ENCODE measurements at places on chromosomes 4 and X.

- H3K36me3 ChIP-seq, result peaks cover 17% of the 10 kb centered on the region
- no peak overlapping the region for H3K27ac ChIP-seq
- DNase-seq, result no peak
- no peak overlapping the region for H3K4me3 ChIP-seq
- peaks cover 4% of the 10 kb centered on the region for H3K4me1 ChIP-seq
Measured at GRCh38 chrX:119474615-119475388, 6.6 kb downstream of the SLC25A5 start.

DNA sequence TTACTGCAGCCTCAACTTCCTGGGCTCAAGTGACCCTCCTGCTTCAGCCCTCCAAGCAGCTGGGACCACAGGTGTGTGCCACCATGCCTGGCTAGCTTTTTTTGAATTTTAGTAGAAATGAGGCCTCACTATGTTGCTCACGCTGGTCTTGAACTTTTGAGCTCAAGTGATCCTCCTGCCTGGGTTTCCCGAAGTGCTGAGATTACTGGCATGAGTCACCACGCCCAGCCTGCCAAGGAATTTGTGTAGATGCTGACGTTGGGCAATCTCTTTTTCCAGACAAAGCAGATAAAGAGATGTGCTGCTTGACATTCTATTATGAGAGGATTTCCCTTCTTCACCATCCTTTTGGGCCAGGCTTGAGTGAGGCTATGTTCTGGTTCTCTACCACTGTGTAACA is 254.5 kb upstream of the RPS6KA3 start:
- no peaks in the 10 kb centered on the region for H3K36me3 ChIP-seq
- peak; percentile 64 for DNase-seq
- no peak overlapping the region for H3K4me3 ChIP-seq
- H3K27ac ChIP-seq, result no peak overlapping the region
- no peaks in the 10 kb centered on the region for H3K4me1 ChIP-seq

- no peak overlapping the region for H3K27ac ChIP-seq
- H3K27me3 ChIP-seq, result no peaks in the 10 kb centered on the region
- no peaks in the 10 kb centered on the region for H3K36me3 ChIP-seq
- H3K4me3 ChIP-seq, result no peak overlapping the region
- H3K4me1 ChIP-seq, result no peaks in the 10 kb centered on the region
- DNase-seq, result no peak
Measured at GRCh38 chr4:55259294-55259693, 86.7 kb upstream of the SRD5A3 start.

DNA sequence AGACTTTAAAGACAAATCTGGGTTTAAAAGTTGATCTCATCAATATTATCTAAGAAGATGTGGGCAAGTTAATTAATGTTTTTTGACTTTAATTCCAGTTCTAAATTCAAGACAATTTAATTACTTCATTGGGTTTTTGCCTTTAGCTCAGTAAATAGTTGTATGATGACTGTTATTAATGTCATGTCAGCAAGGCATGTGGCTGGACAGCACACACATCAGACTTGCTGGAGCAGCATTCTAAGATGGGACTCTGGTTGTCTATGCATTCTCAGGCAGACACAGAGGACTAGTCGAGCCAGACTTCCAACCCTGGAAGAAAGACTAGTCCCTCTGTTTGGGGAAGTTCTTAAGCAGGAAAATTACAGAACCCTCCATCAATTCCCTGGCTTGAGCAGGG is 180.7 kb upstream of the GK2 start:
- no peaks in the 10 kb centered on the region for H3K36me3 ChIP-seq
- no peaks in the 10 kb centered on the region for H3K27me3 ChIP-seq

- DNase-seq, result peak; percentile 26
- no peaks in the 10 kb centered on the region for H3K27me3 ChIP-seq
- H3K4me1 ChIP-seq, result peaks cover 11% of the 10 kb centered on the region
- H3K36me3 ChIP-seq, result no peaks in the 10 kb centered on the region
- H3K4me3 ChIP-seq, result no peak overlapping the region
Measured at GRCh38 chr4:86452924-86453531, 93.2 kb upstream of the MAPK10 start.

DNA sequence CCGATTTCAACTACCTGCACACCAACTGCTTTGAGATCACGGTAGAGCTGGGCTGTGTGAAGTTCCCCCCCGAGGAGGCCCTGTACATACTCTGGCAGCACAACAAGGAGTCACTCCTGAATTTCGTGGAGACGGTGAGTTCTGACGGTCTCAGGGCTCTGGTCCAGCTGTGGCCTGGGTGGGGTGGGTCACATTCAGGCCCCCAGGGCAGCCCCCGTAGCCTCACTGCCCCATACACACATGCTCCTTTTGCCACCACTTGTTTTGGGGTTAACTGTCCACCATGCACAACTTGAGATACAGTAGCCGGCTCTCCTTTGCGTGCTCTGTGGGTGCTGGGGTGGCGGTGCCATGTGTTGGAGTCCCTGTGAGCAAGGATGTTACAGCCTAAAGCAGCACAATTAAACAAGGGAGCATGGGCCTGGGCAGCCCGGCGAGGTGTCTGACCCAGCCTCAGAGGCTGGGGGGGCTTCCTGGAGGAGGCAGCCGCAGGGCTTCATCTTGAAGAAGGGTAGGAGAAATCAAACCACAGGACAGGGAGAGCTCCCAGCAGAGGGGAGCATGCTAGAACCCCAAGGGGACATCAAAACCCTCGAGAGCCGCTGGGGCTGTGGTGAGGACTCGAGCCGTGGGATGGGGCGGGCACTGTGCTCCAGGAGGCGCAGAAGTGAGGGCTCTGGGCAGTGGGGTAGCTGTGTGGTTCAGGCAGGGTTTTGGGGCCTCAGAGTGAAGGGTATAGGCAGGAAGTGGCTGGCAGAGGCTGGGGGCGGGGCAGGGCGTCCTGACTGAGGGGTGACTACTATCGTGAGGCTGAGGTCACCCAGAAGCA is 22.0 kb downstream of the CPZ start:
- H3K27me3 ChIP-seq, result no peaks in the 10 kb centered on the region
- H3K36me3 ChIP-seq, result no peaks in the 10 kb centered on the region
- no peak overlapping the region for H3K4me3 ChIP-seq
- H3K4me1 ChIP-seq, result no peaks in the 10 kb centered on the region
- DNase-seq, result no peak

GRCh38 chr4:174794543-174795094 is 34.4 kb downstream of the GLRA3 start:
- H3K27me3 ChIP-seq, result no peaks in the 10 kb centered on the region
- no peaks in the 10 kb centered on the region for H3K36me3 ChIP-seq
- H3K27ac ChIP-seq, result no peak overlapping the region
- no peaks in the 10 kb centered on the region for H3K4me1 ChIP-seq
- DNase-seq, result no peak
- no peak overlapping the region for H3K4me3 ChIP-seq

DNA sequence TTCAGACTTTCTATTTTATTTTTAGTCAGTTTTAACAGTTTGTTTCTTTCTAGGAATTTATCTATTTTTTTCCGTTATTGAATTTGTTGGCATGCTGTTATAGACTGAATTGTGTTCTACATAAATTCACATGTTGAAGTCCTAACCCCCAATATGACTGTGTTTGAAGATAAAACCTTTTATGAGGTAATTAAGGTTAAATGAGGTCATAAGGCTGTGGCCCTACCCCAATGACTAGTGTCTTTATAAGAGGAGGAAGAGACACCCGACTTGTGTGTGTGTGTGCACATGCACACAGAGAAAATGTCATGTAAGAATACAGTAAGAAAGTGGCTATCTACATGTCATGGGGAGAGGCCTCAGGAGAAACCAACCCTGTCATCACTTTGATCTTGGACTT is 146.3 kb downstream of the BRWD3 start:
- H3K4me3 ChIP-seq, result no peak overlapping the region
- no peak for DNase-seq
- no peaks in the 10 kb centered on the region for H3K36me3 ChIP-seq

DNA sequence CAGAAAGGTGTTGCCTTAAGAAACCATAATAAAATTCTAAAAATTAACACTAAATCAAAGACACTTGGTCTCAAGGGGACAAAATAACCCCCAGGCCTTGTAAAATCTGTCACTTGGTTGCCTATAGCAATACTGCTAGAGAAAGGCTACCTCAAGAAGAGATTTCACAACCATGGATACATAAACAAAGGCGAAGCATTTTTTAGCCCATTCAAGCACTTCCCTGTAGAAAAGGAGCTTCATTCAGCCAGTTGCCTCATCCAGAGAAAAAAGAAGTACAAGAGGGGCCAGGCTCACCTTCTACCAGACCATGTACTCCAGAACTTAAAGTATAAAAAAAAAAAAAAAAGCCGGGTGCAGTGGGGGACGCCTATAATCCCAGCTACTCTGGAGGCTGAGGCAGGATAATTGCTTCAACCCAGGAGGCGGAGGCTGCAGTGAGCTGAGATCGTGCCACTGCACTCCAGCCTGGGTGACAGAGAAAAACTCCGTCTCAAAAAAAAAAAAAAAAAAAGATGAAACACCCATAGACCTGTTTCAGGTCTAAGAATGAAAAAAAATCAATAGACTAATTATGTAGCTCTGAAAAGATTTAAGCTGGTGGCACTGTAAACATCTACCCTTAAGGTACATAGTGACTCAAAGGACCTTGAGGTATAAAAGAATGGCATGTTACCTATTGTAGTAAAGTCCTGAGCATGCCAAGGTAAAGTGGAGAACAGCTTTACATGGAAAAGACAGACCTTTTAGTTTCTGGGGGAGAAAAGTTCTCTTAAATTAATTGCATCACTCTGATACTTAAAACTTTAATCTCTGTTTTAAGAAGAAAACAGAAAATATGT is 18.0 kb downstream of the RUFY3 start:
- H3K27ac ChIP-seq, result no peak overlapping the region
- no peak for DNase-seq
- H3K27me3 ChIP-seq, result no peaks in the 10 kb centered on the region

DNA sequence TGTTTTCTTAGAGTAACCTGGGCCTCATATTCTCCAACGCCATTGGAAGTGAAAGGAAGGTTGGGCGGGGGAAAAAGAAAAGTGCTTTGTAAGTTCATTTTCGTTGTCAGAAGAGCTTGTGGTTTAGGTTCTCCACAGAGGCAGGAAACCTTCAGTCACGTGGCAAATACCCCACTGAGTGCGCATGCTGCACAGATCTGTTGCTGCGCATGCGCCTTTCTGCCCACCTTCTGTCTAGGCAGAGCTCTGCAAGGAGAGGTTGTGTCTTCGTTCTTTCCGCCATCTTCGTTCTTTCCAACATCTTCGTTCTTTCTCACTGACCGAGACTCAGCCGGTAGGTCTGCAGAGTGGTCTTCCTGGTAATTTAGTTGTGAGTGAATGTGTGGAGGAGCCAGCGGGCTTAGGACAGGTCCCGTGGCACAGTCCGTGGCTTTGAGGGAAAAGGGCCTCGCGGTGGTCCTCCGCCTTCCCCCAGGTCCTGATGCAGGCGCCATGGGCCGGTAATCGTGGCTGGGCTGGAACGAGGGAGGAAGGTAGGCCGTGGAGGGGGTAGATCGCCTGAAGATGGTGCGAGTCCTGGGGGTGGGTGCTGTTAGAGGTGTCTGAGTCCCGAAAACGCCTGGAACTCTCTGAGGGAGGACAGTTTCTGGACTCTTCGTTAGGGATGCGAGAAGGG is at the start of gene PAGE5:
TSS of gene PAGE5 (plus strand) at position 228 of the 676 bp plus-strand sequence. CDS start 1,037 bp downstream, outside the sequence.
- no peak for DNase-seq
- H3K4me3 ChIP-seq, result no peak within 1 kb of the TSS

GRCh38 chrX:99137488-99137887 is 1272.6 kb downstream of the PCDH19 start:
- no peaks in the 10 kb centered on the region for H3K27me3 ChIP-seq
- no peak overlapping the region for H3K4me3 ChIP-seq
- no peaks in the 10 kb centered on the region for H3K36me3 ChIP-seq
- DNase-seq, result no peak
- no peaks in the 10 kb centered on the region for H3K4me1 ChIP-seq

DNA sequence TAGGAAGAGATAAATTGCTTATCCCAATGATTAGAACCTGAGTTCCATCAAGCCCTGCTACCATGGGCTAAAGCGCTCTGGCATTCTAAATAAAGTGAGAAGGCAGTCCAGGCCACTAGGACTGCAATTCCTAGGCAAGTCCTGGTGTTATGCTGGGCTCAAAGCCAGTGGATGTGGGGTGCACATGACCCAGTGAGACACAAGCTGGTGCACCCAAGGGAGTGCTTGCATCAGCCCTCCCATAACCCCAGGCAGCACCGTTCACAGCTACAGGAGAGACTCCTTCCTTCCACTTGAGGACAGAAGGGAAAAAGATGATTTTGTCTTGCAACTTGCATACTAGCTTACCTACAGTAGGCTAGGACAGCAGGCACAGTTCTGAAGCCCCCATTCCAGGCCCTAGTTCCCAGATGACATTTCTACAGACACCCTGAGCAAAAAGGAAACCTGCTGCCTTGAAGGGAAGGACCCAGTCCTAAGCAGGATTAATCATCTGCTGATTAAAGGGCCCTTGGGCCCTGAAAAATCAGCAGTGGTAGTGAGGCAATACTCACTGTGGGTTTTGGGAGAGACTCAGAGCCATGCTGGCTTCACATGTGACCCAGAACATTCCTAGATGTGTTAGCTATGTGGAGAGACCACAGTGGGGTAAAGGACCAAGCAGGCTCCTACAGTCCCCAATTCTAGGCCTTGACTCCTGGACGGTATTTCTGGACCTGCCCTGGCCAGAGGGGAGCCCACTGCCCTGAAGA is 77.8 kb downstream of the KLHL13 start:
- no peaks in the 10 kb centered on the region for H3K4me1 ChIP-seq
- no peak overlapping the region for H3K27ac ChIP-seq
- no peak overlapping the region for H3K4me3 ChIP-seq
- DNase-seq, result no peak

- no peak overlapping the region for H3K27ac ChIP-seq
- H3K4me1 ChIP-seq, result no peaks in the 10 kb centered on the region
- H3K27me3 ChIP-seq, result peaks cover 5% of the 10 kb centered on the region
- H3K36me3 ChIP-seq, result no peaks in the 10 kb centered on the region
Measured at GRCh38 chr4:138639018-138639741, 376.4 kb upstream of the NOCT start.

DNA sequence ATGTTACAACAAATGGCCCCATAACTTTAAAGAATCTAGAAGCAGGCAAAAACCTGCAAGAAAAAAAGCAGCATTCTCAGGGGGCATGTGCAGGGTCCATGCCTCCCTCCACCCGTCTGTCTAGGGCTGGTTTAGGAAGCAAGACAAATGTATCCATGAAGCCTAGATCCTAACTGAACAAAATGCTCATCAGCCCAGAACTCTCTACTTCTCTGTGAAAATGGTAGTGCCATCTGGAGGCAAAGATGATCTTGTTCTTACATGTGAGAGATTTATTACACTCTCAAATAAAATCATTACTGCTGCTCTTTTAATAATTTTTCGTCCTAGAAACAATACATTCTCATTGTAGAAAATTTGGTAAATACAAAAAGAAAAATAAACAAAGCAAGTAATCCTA is 26.7 kb downstream of the NR3C2 start:
- no peak overlapping the region for H3K27ac ChIP-seq
- no peaks in the 10 kb centered on the region for H3K27me3 ChIP-seq
- no peaks in the 10 kb centered on the region for H3K4me1 ChIP-seq

DNA sequence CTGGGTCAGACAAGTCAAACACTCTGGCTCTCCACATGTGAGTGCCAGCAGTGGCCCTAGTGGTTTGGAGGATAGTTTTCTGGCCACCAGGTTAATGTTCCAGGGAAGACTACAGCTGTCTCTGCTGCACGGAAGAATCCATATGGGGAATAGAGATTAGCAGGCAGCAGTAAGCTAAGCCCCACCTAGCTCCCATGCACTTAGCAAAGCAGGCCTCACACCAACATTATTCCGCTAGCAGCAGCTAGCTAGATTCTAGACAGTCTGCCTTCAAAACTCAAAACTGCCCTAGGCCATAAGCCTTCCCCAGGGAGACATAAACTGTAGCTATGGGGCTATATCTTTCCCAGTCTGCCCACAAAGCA is 203.4 kb downstream of the CHIC1 start:
- DNase-seq, result peak; percentile 26
- no peak overlapping the region for H3K4me3 ChIP-seq
- H3K27me3 ChIP-seq, result peaks cover 6% of the 10 kb centered on the region
- H3K36me3 ChIP-seq, result no peaks in the 10 kb centered on the region
- no peaks in the 10 kb centered on the region for H3K4me1 ChIP-seq

All from A673 (cell line).